ENCODE measurements at places on chromosomes 2 and 18. TPM values are rescaled to one million over a fixed set of nuclear protein-coding genes. Genes with fewer than 3 reads are reported as not detected.

STRN gene
- total RNA-seq: 19.4 TPM

GRCh38 chr2:218508299-218508698 lies 59.9 kb downstream of the USP37 start:
- no peak for DNase-seq

- no peak for DNase-seq
Measured at GRCh38 chr2:5148392-5149085, 543.6 kb upstream of the SOX11 start.

DNA sequence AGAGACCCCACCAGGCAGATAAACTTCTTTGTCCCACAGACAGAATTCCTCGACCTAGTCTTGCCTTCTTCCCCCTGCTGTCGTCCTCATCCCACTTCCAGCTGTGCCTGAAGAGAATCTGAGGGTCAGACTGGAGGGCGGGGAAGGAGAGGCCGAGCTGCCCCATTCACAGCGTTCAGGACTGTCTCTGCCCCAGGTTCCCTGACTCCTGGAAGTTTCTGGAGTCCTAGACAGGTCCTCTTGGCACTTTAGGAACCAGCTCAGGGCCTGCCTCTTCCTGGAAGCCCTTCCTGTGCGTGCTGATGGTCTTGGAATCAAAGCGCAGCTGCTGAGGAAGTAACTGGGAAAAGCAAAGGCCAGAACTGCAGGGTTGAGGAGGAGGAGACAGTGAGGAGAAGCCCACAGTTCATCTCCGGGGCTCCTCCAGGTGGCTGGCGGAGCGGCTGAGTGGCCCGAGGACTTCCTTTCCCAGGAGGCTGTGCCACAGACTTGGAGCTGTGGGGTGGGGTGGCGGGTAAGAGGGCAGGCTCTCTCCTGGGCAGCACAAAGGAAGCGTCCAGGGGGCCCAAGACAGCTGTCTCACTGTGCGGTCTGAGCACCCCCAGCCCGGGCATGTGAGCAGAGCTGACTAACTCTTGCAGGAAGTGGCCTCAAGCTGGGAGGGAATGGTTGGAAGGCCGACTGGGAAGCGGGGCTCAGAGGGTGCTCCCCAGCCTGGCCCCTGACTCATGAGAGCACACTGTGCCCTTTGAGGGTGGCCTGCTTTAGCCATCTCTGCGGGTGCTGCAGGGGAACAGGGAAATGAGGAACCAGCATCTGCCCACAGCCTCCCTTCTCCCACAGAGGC lies 39.5 kb downstream of the SDC1 start:
- no peak for DNase-seq

TUBB8B gene
- 1.7 TPM for total RNA-seq

DNA sequence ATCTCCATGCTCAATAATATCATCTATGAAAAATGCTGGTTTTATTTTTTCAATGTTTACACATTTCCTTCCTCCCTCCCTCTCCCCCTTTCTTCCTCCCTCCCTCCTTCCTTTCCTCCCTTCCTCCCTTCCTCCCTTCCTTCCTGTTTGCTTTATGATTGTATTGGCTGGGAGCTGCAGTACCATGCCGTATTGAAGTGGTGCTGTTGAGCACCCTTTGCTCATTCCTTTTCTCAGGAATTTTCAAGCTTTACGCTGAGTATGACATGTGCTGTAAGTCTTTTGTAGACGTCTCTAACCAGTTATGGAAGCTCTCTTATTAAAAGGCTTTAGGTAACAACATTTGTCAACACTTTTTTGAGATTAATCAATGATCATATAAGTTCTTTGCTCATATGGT lies 100.4 kb downstream of the SNTG2 start:
- DNase-seq: no peak

DNA sequence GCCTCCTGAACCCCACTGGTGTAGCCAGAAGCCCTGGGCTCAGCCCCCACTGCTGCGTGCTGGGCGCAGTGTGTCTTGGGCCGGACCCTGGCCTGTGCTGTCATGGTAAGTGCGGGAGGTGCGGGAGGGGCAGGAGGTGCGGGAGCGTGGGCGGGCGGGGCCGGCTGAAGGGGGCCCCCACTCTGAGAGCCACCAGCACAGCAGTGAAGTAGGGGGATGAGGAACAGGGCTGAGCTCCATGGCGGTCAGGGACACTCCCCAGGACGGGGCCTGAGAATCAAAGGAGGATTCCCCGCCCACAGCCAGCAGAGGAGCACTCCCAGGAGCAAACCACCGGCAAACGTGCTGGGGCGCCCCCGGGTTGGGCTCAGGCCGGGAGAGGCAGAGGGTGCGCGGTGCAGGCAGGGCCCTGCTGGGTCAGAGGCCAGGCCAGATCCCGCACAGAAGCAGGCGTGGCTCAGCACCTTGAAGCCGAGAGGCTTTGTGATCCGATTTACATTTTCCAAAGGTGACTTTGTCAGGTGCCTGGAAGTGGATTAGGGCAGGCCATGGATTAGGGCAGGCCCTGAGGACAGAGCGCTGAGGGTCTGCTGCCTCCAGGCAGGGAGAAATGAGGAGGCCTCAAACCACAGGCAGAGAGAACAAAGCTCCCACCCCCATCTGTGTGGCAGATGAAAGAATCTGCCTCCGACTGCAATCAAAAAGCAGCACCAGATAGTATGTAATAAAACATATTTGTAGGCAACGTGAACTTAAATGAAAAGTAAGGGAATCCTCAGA lies 152.0 kb upstream of the RAB6C start:
- DNase-seq: no peak

RFX8 gene
- 1.2 TPM for total RNA-seq

- DNase-seq: no peak
Measured at GRCh38 chr2:232438951-232439757, 16.8 kb upstream of the ALPI start.

KLHL41 gene
- 0.49 TPM for total RNA-seq

- DNase-seq: no peak
Measured at GRCh38 chr18:70494524-70494923, 205.7 kb downstream of the SOCS6 start.

GRCh38 chr2:22002066-22002465 lies 878.3 kb downstream of the TDRD15 start:
- DNase-seq: no peak

GRCh38 chr2:111159641-111160040 lies 38.9 kb downstream of the BCL2L11 start:
- no peak for DNase-seq
